AG20443 (cell line): ENCODE measurements at places on chromosomes 3 and 15.

- DNase-seq = no peak
Observed at GRCh38 chr3:101542957-101543356, 18.7 kb upstream of the TRMT10C start.

- DNase-seq = no peak
Observed at GRCh38 chr3:69119138-69119537, 3.3 kb downstream of the LMOD3 start.

DNA sequence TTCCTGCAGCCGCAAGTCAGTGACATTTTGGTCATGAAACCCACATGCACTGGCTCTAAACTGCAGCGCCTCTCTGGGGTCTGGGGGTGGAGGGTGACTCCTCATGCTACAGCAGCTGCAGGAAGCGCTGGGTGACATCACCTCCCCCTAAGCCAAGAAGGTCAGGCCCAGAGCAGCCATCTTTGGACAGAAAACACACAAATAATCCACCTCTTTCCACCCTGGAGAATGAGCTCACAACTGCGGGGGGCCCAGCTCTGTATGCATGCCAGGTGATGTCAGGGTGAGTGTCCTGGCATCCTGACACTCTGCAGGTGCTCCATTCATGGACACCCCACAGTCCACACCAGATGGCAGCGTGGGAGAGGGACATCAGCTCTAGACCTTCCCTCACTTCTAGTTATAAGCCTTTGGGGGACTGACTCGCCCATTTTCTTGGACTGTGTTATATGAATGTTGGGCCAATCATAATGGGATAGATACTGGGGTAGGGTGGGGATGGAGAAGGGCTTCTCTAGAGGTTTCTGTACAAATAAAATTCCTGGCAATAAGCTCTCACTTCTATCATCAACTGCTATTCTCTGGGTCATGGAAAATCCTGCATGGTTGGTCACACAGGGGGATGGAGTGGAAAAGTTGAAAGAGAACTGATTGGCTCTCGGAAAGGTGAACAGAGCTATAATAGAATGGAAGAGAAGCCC is 70.7 kb upstream of the THBS1 start:
- no peak for DNase-seq

DNA sequence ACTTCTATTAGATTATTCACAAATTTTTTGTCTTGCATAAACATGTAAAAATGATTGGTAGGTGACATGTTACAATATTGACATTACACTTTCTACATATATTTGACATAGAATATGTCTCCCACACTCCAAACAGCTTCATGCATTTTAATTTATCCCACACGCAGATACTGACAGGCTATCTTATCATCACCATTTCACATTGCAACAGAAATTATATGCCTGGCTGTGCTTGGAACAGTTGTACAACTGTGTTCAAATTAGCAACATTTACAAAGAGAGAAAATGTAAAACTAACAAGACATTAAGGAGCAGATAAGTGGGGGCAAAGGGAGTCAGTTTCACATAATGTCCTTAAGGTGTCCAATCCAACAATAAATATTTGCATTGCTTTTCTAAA is 1208.5 kb downstream of the NSUN3 start:
- DNase-seq = no peak

- no peak for DNase-seq
Observed at GRCh38 chr3:58351920-58352319, 19.2 kb downstream of the PXK start.

- peak; percentile 93 for DNase-seq
Observed at GRCh38 chr15:32659340-32660155, 18.0 kb downstream of the SCG5 start.

DNA sequence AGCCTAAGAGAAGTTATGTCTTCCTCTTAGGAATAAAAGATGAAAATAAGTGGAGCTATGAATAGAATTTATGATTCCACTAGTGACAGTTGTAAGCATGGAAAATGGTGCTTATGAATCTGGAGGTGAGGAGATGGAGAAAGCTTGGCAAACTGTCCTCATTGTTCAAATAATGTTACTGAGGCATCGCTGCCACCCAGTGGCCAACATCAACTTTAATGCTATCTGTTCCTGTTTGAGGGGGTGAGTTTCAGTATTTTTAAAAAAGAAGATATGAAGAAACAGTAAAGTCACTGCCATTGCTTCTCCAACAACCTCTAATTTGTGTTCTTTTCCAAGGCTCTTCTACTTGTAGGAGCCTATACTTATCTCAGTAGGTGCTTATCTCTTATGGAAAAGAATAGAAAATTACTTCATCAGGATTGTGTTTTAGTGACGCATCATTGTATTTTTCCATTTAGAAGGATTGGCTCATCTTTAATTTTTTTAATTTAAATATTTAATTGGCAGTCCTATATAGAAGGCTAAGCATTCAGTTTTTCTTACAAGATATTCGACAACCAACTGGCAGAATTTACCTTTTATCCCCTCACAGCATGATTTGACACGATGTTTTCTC is 260.4 kb upstream of the P2RY1 start:
- peak; percentile 58 for DNase-seq

- DNase-seq = no peak
Observed at GRCh38 chr3:10548992-10549391, 43.6 kb upstream of the ATP2B2 start.

DNA sequence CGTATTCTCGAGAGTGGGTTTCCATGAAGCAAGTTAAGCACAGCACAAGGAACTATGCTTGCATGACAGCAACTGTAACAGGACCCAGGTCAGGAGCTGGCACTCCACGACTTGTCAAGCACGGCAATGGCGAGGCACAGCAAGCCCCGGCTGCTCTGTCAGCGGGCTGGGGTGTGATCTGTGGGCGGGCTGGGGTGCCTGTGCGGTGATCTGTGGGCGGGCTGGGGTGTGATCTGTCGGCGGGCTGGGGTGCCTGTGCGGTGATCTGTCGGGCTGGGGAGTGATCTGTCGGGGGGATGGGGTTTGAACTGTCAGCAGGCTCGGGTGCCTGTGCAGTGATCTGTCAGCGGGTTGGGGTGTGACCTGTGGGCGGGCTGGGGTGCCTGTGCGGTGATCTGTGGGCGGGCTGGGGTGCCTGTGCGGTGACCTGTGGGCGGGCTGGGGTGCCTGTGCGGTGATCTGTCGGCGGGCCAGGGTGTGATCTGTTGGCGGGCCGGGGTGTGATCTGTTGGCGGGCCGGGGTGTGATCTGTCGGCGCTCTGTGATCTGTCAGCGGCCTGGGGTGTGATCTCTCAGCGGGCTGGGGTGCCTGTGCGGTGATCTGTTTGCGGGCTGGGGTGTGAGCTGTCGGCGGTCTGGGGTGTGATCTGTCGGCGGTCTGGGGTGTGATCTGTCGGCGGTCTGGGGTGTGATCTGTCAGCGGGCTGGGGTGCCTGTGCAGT is 205.7 kb downstream of the XXYLT1 start:
- no peak for DNase-seq

DNA sequence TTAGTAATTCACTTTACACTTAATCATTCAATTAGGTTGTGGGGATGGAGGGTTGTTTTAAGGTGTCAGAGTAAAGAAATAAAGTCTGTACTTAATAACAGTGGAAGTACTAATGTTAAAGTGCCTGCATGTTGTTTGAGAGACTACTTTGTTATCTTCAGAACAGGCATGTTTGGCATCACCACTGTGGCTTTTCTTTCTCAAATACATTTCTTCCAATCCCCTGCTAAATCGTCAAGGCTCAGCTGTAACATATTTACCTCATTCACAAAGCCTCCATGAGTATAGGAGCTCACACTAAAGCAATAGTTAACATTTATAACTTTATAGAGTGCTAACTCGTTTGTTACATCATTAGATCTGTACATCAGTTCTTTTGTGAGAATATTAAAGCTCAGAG is 2.6 kb downstream of the TIMMDC1 start:
- no peak for DNase-seq

GRCh38 chr3:147393943-147394883 is 12.1 kb downstream of the ZIC4 start:
- DNase-seq = peak; percentile 75

GRCh38 chr15:43922021-43922420 is 95.2 kb downstream of the WDR76 start:
- DNase-seq = no peak

- no peak for DNase-seq
Observed at GRCh38 chr3:179297971-179298725, 24.7 kb upstream of the ZNF639 start.

GRCh38 chr3:43497905-43498365 is 123.9 kb downstream of the ANO10 start:
- DNase-seq = no peak
